ENCODE measurements at places on chromosomes 1 and 21.

- DNase-seq: no peak
These were observed 72.6 kb upstream of the MACF1 start for GRCh38 chr1:39131940-39132339.

GRCh38 chr1:2301607-2302291 lies 73.6 kb downstream of the SKI start:
- no peak for DNase-seq

GRCh38 chr21:18771845-18772380 lies 368.3 kb upstream of the TMPRSS15 start:
- no peak for DNase-seq

- DNase-seq: no peak
These were observed 1.5 kb upstream of the COL16A1 start for GRCh38 chr1:31705080-31705866.

DNA sequence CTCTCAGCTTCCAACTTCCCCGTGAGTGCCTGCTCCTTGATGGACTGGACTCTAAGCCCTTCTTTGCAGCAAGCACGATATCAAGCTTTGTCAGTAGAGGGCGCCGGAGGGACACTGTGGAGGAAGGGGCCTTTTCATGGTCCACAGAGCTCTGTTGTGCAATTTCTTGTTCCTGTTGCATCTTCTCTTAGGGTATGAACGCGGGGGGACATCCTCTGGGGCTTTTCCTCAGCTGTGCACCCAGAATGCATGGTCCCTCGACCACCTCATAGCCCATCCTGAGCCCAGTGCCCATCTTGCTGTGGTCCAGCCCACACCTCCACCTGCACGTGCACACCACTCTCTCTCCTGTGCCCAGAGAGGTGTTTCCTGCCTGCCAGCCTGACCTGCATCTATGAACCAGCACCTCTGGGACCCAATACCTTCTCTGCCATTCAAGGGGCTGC lies 556.8 kb downstream of the PTPRU start:
- peak; percentile 59 for DNase-seq
